ENCODE measurements at places on chromosomes 11 and 22.

- DNase-seq: no peak
Measured at GRCh38 chr11:124938206-124938765, 2.4 kb upstream of the HEPACAM start.

GRCh38 chr11:106152013-106152412, 74.6 kb downstream of the AASDHPPT start:
- no peak for DNase-seq

GRCh38 chr11:98944461-98944860, 76.3 kb upstream of the CNTN5 start:
- DNase-seq: no peak

- no peak for DNase-seq
Measured at GRCh38 chr11:86136538-86136937, 67.7 kb upstream of the PICALM start.

- DNase-seq: no peak
Measured at GRCh38 chr11:134531327-134532130, 119.5 kb upstream of the B3GAT1 start.

GRCh38 chr11:66287889-66288670, 863 bp downstream of the YIF1A start:
- no peak for DNase-seq

DNA sequence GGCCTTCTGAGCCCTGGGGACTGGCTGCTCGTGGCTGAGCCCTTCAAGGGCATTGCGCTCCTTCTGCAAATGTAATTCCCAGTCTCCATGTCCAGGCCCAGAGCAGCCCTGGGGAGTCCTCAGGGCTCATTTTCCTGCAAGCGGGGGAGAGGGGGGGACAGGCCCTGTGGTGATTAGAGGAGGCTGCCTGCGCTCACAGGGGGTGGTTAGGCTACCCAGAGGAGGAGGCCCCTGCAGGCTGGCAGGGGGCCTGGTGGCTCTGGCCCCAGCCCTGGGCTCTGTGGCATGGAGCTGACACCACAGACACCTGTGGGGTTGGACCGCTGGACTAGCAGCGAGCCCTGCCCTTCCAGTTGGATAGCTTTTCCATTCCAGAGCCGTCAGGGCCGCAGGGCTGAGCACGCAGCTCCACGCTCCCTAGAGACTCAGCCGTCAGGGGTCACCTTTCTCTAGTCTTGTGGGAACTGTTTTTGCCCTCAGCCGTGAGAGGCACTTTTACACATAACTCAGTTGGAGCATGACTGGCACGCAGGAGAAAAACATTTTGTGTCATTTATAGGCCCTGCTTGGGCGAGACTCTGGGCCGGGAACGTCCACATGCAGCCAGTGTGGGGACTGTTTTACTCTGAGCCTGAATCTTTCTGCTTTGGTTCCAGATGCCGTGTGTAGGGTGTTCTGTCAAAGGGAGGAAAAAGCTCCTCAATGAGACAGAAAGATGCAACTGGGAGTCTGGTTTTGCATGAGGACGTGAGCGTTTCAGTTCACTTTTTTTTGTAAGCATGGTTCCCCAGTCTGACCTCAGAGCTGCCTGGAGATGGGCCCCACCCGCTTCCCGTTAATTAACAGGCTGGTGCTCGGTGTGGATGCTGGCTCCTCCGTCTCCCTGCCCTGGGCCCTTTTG, 58.1 kb downstream of the LRP5 start:
- DNase-seq: no peak

DNA sequence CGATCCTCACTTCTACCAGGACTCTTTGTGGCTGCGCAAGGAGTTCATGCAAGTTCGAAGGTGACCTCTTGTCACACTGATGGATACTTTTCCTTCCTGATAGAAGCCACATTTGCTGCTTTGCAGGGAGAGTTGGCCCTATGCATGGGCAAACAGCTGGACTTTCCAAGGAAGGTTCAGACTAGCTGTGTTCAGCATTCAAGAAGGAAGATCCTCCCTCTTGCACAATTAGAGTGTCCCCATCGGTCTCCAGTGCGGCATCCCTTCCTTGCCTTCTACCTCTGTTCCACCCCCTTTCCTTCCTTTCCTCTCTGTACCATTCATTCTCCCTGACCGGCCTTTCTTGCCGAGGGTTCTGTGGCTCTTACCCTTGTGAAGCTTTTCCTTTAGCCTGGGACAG, 6.5 kb downstream of the TMEM138 start:
- DNase-seq: no peak

DNA sequence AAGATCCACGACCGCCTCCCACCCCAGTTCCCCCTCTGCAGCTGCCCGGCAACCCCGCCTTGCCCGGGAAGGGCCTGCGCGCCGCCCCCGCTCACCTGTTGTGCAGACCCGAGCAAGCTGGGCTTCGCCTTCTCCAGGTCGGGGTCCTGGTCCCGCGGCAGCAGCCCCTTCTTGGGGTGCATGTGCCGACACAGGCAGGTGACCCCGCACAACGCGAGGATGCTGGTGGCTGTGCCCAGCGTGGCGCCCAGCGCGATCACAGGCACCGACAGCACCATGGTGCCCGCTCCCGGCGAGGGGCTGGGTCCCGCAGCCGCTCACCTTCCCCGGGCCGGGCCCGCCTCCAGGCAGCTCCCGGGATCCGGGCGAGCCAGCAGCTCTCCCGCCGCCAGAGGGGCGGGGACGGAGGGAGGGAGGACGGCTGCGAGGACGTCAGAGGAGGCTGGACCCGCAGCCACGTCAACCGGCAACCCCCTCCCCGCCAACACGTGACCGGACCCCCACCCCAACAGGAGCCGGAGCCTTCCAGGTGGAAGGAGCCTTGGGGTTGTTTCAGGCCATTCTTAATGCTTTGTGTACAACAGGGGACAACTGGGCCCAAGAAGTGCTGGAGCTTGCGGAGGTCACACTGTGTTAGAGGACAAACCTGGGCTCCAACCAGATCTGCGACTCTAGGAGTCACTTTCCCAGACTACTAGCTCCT, at the start of gene SYT13:
Gene SYT13, minus strand, starts transcription at position 412 of the 703 bp plus-strand sequence. Its CDS starts 134 bp downstream, at position 278.
- DNase-seq: no peak

DNA sequence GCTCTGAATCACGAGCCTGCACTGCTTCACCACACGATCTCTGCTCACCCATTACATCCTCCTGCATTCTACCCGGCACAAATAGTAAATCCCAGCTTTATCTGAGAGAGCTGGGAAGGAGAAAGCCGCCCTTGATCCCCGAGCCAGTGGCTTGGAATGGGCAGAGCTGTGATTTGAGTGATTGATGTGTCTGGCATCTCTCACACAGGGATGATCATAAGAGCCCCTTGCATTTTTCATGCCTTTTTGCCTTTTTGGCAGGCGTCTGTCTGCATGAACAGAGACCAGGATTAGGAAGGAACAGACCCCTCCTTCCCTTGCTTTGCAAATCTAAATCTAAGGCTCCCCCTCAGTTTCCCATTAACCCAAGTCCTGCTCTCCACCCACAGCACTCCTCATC, 945.3 kb downstream of the NTM start:
- no peak for DNase-seq

DNA sequence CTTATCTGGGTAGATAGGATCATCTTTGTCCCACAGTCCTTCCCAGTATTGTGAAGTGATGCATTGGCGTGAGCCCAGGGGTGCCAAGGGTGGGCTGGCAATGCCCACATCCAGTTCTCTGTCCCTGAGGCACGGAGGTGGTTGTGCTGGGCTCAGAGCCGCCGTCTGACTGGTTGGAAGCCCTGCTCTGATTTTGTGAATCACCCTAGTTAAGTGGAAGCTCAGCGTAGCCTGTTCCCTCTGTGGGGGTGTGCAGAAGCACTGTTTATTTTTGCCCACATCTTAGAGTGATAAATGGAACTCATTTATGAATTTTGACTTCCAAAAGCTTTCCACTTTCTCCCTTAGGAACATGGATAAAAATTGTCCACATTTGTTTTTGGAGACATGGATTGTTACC, 13.6 kb downstream of the BCR start:
- DNase-seq: no peak

GRCh38 chr11:1263010-1263409, 40.1 kb downstream of the MUC5B start:
- peak; percentile 13 for DNase-seq

DNA sequence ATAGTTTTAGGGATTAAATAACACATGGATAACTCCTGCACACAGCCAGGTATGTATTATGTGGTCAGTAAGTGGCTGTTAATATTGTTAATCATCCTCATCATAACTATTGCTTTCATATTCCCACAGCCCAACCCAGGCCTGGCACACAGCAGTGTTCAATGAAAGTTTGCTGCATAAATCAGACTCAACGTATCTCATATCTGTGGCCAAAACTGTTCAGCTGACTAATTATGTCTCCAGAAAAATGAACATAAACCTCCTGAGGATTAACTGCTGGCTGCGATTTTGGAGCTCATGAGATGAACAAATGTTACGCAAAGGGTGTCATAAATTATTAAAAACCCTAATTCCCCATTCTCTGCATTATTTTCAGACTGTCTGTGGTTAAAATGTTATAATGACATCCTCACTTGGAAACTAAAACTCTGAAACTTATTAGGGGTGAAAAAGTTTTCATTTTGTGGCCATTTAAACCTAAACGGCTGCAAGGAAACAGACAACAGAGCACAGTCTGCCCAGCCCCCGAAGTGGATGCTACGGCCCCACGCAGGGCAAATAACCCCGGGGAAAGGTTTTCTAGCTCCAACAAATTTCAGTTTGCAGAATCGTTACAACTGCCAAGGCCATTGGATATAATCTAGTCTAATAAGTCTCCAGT, 17.3 kb downstream of the ABCC8 start:
- DNase-seq: no peak

DNA sequence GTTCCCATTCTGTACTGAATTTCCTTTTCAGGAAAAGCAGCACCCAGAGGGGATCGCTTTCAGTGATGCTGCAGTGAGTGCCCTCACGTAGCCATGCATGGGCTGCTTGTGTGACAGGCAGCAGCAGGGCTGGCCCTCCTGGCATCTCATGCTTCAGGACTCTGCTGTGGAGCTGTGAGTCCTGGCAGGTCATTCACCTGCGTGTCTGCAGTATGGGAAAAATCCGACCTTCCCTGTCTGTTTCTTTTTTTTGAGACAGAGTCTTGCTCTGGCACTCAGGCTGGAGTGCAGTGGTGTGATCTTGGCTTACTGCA, 13.4 kb downstream of the GLB1L2 start:
- no peak for DNase-seq

DNA sequence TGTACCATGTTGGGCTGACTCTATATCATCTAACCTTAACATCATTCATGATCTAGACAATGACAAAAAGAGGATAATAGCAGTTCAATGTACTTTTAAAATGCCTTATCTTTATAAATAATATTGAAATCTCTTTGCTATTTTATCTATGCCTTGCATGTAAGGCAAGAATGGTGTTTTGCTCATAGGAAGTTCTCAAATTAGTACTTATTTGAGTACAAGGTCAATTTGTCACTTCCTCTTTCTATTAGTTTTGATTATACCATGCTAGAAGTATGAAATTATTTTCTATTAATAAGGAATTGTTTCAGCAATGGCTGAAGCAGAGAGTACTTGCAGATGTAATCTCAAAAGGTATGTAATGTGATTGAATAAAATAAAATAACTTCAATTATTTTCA, 1285.4 kb upstream of the TENM4 start:
- DNase-seq: no peak

- DNase-seq: no peak
Measured at GRCh38 chr22:46175631-46176030, 25.3 kb downstream of the PPARA start.

DNA sequence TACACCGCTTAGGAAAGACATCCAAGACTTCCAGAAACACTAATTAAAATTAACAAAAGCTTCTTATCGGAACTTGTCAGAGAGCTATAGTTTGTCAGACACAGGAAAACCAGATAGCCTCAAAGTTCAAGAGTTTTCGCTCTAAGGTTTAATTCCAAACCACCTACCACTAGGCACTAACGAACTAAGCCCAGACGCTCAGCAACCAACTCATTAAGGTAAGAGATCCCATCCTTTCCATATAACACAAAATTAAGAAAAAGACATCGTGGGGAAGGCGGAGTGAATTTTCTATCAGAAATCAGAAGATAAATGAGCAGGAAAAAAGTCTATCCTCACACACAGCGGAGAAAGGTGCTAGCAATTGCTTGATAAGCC, 382 bp downstream of the IMMP1L start:
- peak; percentile 1 for DNase-seq

GRCh38 chr11:30914143-30914762, 328.1 kb upstream of the MPPED2 start:
- DNase-seq: peak; percentile 18

DNA sequence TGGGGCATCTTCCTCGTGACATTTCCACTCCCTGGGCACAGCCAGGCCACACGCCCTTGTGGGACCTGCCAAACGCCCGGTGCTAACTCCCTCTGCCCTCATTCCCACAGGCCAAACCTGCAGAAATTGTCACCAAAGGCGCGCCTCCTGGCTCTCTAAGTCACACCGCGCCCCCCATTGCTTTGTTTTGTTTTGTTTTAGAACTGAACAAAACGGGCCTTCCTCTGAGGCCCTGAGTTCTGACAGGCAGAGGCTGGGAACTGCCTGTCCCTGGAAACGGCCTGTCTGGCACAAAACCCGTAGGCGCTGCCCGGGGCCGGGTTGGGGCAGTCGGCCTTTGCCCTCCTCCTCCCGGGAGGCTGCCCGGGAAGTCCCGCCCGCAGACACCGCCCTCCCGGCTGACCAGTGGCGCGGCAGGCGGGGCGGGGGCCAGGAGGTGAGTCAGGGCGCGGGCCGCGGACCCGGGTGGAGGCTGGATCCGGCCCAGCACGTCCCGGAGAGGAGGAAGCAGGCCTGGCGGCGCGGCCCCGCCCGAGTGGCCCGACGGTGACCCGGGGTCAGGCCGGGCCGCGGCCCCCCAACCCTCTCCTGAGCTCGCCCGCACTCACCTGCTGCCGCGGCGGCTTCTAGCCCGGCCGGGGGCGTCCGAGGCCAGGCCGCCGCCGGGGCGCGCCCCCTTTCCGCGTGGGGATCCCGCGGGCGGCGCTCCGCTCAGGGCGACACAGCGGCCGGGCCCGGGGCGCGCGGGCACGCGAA, 465 bp downstream of the SUN2 start:
- DNase-seq: peak; percentile 75

- DNase-seq: no peak
Measured at GRCh38 chr11:617199-617911, 1.6 kb upstream of the IRF7 start.

DNA sequence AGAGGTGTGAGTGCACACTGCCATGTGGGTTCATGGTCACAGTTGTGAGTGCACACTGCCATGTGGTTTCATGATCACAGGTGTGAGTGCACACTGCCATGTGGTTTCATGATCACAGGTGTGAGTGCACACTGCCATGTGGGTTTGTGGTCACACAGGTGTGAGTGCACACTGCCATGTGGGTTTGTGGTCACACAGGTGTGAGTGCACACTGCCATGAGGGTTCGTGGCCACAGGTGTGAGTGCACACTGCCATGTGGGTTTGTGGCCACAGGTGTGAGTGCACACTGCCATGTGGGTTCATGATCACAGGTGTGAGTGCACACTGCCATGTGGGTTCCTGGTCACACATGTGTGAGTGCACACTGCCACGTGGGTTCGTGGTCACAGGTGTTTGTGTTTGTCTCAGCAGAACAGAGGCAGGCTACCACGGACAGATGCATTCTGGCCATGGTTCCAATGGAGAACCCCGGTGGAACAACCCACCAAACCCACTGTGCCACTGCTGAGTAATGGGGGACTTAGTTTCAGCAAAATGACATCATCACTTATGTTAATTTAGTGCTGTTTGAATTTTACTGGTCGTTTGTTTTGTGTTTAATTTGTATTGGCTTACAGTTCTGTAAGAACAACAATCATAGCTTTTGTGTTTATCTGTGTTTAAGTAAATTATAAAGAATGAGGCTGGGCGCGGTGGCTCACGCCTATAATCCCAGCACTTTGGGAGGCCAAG, 57.2 kb downstream of the RPS6KA4 start:
- DNase-seq: no peak

GRCh38 chr11:60305906-60306619, 21.0 kb upstream of the MS4A6E start:
- no peak for DNase-seq

- DNase-seq: no peak
Measured at GRCh38 chr11:65651589-65652510, 10.9 kb downstream of the RELA start.
